ENCODE measurements at places on chromosomes 4 and X.

DNA sequence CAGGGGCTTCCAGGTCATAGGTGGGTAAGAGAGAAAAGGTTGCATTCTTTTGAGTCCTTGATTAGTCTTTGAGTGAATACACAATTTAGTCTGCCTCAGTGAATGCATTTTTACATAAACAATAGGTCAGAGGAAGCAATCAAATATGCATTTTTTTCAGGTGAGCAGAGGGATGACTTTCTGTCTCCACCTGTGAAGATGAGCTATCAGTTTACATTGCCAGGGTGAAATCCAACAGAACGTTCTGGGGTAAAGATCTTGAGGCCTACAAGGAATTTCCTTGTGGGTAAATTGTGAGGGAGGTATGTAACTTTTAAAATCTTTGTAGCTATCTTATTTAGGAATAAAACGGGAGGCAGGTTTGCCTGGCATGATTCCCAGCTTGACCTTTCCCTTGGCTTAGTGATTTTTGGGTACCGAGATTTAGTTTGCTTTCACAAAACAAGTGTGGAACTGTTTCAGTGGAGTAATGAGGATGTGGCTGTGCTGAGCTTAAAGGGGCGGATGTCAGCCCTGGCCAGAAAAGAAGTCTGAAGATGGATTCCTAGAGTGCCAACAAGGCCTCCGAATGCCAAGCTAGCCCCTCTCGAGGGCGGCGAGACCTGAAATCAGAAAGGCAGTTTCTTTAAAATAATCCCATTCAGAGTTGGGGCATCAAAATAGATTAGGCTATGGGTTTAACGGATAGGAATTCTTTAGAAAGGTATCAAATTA is 29.5 kb downstream of the TMEM131L start:
- no peak for DNase-seq

GRCh38 chr4:19557161-19557560 is 694.5 kb upstream of the SLIT2 start:
- DNase-seq: no peak

DNA sequence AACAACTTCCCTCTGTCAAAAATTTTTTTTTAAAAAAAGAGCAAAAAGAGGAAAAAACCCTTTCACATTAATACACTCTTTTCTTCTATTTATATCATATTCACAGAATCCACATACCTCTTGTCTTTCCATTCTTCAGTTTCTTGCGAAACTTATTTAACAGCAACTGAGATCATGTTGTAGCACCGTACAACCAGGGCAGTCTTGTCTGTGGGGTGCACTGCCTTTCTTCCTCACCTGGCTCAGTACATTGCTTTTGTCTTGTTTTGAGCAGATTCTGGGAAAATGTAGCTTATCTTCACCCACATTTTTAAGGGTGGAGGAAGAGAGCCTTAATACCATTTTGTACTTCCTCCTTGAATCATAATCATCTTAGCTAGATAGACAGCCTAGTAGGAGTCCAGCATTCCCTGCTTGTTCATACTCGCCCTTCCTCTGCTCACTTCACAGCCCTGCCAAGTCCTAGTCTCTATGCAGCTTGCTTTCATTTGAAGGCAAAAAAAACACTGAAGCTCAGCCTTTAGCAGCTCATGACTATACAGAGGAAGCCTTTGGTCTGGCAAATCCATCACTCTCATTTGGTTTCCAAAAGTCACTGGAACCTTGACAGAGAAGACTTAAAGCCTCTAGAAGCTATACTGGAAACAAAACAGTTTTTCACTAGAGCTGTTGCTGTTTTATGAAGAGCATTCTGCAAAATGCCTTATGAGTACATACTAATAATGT is 140.6 kb upstream of the BANK1 start:
- DNase-seq: no peak

GRCh38 chr4:147578593-147578992 is 38.6 kb upstream of the TMEM184C start:
- DNase-seq: no peak
